ENCODE measurements at places on chromosomes 11 and 22. TPM values are rescaled to one million over a fixed set of nuclear protein-coding genes. Genes with fewer than 3 reads are reported as not detected.

DNA sequence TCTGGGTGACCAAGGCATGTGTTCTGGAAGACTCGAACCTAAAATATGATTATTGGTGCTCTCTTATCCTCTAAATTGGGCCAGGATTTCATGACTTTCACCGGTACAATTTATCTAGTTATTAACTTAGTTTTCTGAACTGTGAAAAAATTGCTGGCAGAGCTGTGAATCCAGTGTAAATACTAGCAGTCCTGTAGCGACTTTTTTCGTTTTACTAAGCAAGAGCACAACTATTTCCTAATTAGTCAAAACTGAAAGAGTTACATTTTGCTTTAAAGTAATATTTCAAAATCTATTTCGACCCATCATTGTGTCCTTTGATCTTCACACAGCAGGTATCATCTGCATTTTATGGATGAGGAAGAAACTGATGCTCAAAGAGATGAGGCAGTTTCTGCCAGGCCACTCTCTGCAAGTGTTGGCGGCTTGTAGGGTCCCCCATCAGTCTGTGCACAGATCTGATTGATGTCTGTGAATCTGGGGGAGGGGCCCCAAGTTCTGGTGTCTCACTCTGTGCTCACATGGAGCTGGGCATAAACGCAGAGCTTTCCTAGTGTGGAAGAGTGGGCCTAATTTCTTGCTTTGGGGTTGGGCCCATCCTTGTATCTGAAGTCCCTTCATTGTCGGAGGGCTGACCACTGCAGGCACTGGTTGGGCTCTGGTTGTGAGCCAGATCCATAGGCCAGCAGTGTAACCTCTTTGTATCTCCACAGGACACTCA, 1.4 kb upstream of the TRMT2A start:
- no peak for DNase-seq

- no peak for DNase-seq
Measured at GRCh38 chr11:134120921-134121526, 52.2 kb downstream of the JAM3 start.

DNA sequence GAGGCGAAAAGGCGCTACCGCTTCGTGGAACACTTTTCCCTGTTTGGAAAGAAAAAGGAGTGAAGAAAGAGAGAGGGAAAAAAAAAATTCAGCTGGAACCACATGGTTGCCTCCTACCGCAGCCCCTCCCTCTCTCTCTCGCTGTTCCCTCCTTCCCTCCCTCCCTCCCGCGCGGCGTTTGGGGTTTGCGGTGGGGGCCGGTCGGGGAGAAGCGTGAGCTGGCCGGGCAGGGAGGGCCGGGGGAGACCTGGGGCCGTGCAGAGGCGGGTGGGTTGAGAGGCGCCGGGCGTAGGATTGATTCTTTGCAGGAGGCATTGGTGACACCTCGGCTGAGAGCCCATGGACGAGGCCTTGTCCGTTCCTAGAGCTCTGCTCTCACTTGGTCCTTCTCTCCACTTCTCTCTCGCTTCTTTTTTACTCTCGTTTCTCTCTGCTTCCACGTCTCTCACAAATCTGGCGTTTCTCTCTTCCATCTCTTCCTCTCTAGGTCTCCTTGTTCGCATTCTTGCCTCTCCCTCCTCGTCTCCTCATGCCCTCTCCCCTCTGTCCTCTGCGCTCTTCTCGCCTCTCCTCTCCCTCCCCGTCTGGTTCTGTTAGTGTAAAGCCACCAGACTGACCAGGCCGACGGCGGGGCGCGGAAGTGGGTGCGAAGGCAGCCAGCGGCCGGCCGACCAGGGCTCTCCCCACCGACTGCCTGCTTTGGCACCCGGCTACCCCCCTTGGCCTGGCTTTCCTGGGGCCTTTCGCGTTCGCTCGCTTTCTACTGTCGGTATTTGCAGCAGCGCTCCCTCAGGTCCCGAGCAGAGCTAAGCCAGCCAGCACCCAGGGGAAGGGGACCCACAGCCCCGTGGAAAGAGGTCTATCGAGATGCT, at the start of gene CLMP:
Gene CLMP (minus strand): TSS at position 61 of the 872 bp plus-strand sequence. CDS start 308 bp downstream, outside the sequence.
- no peak for DNase-seq

GRCh38 chr11:131154351-131154750, 216.1 kb upstream of the NTM start:
- no peak for DNase-seq

- no peak for DNase-seq
Measured at GRCh38 chr11:940496-941135, 14.9 kb downstream of the AP2A2 start.

GRCh38 chr22:37174964-37175363, 13.1 kb downstream of the C1QTNF6 start:
- no peak for DNase-seq

DNA sequence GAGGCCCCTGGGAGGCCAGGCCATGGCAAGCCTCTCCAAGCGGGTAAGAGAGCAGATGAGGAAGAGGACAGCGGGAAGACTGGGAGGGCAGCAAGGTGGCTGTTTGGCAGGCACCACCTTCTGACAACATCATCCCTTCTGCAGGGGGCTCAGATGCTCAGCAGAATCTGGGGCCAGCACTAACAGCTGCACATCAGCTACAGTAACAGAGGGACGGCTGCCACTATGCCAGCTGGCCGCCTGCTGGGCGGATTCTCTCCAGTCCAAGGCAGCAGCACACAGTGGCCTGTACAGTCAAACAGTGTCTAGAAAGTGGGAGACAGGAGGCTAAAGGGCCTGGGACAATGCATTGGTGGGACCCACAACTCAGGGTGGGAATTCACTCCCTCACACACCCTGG, 10.7 kb upstream of the TXN2 start:
- DNase-seq: no peak

ACRV1 gene
- total RNA-seq: not detected

SMIM35 gene
- not detected for total RNA-seq

UBQLN3 gene
- not detected for total RNA-seq

OR6T1 gene
- total RNA-seq: not detected

OR5M11 gene
- not detected for total RNA-seq
